H54 (cell line): ENCODE measurements at places on chromosomes 1 and 21.

- no peak for DNase-seq
Observed at GRCh38 chr1:69497441-69498221, 70.1 kb upstream of the LRRC7 start.

GRCh38 chr1:117138561-117138960 lies 17.0 kb upstream of the TRIM45 start:
- DNase-seq = no peak

DNA sequence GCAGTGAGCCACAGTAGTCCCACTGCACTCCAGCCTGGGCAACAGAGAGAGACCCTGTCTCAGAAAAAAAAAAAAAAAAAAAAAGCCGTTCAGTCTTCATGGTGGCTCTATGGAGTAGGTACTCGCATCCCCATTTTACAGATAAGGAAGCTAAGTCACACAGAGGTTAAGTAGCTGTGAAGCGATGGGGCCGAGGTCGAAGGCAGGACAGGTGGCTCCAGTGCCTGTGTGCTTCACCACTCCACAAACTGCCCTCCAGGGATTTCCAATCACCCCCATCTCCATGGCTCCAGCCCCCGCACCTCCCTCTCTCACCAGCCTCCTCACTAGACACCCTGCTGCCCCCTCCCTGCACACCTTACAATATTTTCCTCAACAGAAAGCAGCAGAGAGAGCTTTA lies 61.9 kb downstream of the SYF2 start:
- no peak for DNase-seq

DNA sequence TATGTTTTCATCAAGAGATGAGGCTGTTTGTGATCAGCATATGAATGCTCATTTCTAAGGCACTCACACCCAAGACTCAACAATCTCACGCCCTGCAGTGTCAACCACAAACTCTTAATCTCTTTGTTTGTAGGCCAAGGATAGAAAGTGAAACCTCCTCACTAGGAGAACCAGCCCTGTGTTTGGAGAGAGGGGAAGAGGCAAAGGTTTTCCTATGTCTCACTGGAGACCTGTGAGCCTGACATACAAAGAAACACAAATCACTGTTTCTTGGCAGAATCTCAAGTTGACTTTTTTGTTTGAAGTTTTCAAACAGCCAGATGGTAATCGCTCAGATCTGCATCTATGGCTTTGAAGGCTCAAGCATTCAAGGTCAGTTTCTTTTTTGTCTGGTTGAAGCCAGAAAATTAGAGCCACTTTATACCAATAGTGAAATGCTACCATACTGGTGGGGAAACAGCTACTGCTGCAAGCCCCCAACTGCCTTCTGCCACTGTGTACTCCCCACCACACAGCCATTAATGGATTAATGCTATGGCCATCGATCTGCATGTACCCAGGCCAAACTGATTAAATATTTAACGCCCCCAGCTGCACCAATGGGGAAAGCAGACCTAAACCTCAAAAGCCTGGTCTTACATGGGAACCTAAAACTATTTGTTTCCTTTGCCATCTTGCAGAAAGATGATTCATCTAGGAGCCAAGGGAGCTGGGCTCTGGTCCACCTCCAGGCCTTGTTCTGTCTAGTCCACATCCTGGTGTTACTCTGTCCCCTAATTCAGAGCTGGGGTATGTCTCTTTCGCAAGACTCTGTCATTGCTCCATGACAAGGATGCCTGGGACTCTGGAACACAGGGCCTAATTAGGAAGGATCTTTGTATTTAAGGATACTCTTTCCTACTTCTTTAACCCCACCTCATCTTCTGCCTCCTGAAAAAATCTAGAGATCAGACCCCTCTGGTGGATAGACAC lies 16.3 kb downstream of the PDZK1 start:
- peak; percentile 37 for DNase-seq

GRCh38 chr1:33617451-33617850 lies 145.0 kb downstream of the ZSCAN20 start:
- no peak for DNase-seq

- no peak for DNase-seq
Observed at GRCh38 chr1:171179318-171180227, 5.5 kb upstream of the FMO2 start.

DNA sequence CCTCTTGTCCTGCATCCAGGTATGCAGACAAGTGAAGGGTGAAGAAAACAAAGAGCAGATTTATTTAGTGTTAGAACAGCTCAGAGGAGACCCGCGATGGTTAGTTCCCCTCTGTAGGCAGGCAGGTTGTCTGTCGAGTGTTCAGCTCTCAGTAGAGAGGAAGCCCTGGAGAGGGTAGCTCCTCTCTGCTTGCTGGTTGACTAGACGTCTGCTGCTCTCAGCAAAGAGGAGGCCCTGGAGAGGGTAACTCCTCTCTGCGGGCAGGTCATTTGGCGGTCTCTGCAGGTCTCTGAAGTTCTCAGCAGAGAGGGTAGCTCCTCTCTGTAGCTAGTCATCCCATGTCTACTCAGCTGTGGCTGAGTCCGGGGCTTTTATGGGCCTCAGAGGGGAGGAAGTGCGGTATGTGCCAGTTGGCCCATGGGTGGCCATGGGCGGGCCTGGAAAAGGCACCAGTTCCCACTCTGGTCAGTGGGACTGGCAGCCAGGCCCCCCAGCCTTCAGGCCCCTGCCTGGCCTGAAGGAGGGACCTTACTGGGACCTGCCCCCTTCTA lies 13.4 kb downstream of the ZBTB40 start:
- DNase-seq = no peak

GRCh38 chr1:159152031-159152430 lies 19.4 kb upstream of the CADM3 start:
- no peak for DNase-seq

GRCh38 chr1:158952416-158952815 lies 21.1 kb downstream of the PYHIN1 start:
- DNase-seq = no peak

GRCh38 chr1:54476530-54477109 lies 70.4 kb upstream of the SSBP3 start:
- no peak for DNase-seq

GRCh38 chr1:152543820-152544219 lies 22.8 kb downstream of the LCE3E start:
- no peak for DNase-seq

DNA sequence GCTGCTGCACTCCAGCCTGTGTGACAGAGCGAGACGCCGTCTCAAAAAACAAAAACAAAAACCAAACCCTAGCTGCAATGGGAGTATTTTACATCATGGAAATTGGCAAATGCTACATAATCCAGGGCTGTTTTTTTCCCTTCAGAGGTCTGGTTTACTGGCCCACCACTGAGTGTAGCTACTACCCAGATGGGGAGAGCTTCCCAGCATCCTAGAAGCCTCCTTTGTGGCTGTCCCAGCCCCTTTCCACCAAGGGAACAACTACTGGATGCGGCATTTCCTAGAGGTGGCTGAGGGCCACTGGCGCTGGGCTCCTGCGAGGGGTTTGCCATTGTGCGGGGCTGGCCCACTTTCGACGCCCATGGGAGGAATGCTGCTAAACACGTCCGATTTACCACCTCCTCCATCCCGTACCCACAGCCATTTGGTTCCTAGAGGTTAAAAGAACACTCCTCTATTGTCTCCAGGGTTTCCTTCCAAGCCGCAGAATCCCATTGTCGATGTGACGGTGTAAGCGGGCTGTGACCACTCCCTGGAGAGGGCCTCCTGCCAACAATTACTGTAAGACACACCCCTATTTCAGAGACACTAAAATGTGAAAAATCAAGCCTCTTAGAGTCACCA lies 55.4 kb downstream of the RUNX3 start:
- no peak for DNase-seq

DNA sequence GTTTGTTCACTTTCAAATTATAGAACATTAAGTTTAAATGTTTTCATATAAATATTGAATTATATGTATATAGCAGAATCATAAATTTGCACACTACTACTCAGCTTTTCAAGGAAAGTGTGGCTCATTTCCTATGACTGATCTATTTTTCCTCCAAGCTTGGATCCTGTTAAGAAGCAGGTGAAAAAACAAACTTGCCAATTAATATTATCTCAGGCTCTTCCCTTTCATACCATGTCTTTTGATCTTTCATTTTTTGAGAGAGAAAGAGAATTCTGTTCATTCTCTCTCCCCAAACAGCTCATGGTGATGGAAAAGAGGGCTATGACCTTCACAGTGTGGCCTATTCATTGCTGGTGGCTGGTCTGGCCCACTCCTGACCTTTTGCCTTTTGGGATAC lies 43.7 kb downstream of the SEC16B start:
- no peak for DNase-seq

GRCh38 chr1:9419369-9420041 lies 119.8 kb upstream of the SLC25A33 start:
- DNase-seq = no peak

DNA sequence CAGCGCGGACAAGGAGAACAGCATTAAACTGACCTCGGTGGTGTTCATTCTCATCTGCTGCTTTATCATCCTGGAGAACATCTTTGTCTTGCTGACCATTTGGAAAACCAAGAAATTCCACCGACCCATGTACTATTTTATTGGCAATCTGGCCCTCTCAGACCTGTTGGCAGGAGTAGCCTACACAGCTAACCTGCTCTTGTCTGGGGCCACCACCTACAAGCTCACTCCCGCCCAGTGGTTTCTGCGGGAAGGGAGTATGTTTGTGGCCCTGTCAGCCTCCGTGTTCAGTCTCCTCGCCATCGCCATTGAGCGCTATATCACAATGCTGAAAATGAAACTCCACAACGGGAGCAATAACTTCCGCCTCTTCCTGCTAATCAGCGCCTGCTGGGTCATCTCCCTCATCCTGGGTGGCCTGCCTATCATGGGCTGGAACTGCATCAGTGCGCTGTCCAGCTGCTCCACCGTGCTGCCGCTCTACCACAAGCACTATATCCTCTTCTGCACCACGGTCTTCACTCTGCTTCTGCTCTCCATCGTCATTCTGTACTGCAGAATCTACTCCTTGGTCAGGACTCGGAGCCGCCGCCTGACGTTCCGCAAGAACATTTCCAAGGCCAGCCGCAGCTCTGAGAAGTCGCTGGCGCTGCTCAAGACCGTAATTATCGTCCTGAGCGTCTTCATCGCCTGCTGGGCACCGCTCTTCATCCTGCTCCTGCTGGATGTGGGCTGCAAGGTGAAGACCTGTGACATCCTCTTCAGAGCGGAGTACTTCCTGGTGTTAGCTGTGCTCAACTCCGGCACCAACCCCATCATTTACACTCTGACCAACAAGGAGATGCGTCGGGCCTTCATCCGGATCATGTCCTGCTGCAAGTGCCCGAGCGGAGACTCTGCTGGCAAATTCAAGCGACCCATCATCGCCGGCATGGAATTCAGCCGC lies 2.5 kb downstream of the S1PR1 start:
- no peak for DNase-seq

- DNase-seq = no peak
Observed at GRCh38 chr1:41696381-41696780, 211.9 kb upstream of the EDN2 start.

DNA sequence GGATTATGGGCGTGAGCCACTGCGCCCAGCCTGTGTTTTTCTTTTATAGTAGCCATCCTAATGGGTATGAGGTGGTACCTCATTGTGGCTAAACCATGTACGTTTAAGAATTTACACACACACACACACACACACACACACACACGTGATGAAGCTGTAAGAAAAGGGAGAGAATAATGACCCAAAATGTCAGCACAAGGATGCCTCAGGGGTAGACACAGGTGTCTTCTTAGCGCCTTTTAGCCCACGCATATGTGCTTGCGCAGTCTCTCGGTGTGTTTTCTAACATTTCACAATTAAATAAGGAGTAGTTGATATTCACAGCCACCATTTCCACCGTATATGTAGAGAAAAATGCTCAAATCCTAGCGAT lies 782 bp upstream of the PFKL start:
- DNase-seq = no peak
